ENCODE measurements at places on chromosomes 4 and X.

- no peak for DNase-seq
These were observed 162.4 kb downstream of the WDFY3 start for GRCh38 chr4:84804136-84804535.

- DNase-seq: no peak
These were observed 36.7 kb downstream of the FGFRL1 start for GRCh38 chr4:1047976-1048772.

- no peak for DNase-seq
These were observed 565.8 kb downstream of the GRXCR1 start for GRCh38 chr4:43458293-43458692.

DNA sequence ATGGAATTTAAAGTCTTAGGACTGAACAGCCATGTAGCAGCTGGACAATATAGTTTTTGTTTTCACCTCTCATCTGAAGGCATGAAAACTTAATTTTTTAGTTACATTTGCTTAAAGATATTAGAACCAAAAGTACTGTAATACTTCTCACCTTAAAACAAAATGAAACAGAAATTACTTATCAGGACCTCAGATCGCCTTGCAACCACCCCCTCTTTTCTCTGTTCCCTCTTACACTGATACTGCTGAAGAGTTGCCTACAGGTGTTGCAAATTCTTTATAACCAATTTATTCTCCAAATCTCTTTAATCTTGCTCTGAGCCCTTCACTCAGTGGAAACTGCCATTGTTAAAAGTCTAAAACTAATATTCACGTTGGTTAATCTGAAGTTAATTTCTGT is 145.0 kb downstream of the SPCS3 start:
- no peak for DNase-seq

- DNase-seq: no peak
These were observed 25.0 kb upstream of the FRMPD4 start for GRCh38 chrX:12113321-12113720.

- no peak for DNase-seq
These were observed 163.2 kb downstream of the HHIP start for GRCh38 chr4:144809056-144809640.

DNA sequence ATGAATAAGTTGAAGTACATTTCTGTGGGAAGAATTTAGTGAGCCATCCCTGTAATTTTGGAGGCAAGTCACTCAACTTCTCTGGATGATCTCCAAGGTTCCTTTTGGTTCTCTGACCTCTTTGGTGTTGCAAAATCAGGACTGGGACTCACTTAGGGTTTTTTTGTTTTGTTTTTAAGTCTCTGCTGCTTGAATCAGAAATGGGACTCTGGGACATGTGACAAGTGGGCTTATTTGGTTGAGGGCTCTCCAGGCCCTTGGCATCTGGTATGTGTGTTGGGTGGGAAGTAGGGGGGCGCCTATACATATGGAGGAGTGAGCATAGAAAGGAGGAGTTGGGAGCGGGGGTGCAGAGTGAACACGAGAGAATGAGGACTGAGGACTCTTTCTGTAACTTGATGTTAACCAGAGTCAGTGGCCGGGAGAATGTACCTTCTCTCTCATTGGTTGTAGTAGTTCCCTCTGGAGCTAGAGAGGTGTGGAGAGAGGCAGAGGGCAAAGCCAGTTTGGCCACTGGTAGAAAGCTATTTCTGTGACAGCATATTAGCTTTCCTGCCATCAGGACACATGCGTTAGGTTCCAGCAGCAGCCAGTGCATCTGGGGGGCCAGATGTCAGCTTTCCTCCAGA is 1.9 kb downstream of the ARHGAP10 start:
- DNase-seq: no peak

GRCh38 chr4:6799091-6799490 is 16.6 kb downstream of the KIAA0232 start:
- no peak for DNase-seq

- peak; percentile 78 for DNase-seq
These were observed 44.5 kb downstream of the SEPTIN11 start for GRCh38 chr4:76993787-76994641.

- no peak for DNase-seq
These were observed 1981.3 kb upstream of the IGFBP7 start for GRCh38 chr4:59091146-59092142.
